Lung microvascular endothelial cell (primary cell): ENCODE measurements at places on chromosomes 5 and 9. TPM values are rescaled to one million over a fixed set of nuclear protein-coding genes. Genes with fewer than 3 reads are reported as not detected.

Gene ACOT12
- total RNA-seq = not detected in 2 replicates

Gene TXNDC8
- total RNA-seq = not detected in 2 replicates

Gene POC5
- total RNA-seq = 5.9 and 8.3 TPM in 2 replicates

Gene BICD2
- 29.2 and 37.7 TPM in 2 replicates for total RNA-seq

Gene ARAP3
- total RNA-seq = 22.4 and 30.8 TPM in 2 replicates

Gene SEMA5A
- total RNA-seq = under 0.01 and 0.44 TPM in 2 replicates

Gene DEPDC1B
- 1.6 and 5.9 TPM in 2 replicates for total RNA-seq
